ENCODE measurements at places on chromosomes 13 and 19.
A peak's percentile ranks its signal among the peaks of the same experiment; 100 is the strongest.

GRCh38 chr13:73767747-73768315, 366.4 kb downstream of the KLF12 start:
- peak; percentile 52 for DNase-seq

GRCh38 chr13:76890021-76890420, 3.8 kb upstream of the KCTD12 start:
- DNase-seq = no peak

DNA sequence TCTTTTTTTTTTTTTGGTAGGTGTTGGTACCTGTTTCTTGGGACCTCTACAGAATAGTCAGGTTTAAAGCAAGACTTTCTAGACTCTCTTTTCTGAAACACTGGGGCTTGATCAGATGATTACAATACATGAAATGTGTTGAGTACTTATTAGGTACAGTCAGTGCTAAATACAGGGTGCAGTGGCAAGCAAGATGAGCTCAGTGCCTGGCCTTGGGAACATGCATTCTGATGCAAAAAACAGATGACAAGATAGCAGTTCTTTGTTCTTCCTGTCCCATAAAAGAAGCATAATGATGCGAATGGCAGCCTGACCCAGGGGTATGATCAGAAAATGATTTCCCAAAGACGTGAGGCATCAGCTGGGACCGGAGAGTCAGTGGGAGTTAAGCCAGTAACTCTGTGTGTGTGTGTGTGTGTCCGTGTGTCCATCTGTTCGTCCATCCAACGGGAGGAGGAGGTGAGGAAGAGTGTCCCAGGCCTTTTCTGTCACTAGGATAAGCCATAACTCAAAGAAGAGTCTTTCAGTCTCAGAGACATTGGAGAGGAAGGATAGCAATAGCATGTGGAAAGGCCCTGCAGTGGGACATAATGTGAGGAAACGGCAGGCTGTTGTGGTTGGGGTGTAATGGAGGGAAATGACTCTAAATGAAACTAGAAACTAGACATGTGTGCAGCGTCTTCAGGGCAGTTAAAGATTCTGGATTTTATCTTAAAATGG, 32.2 kb downstream of the SLAIN1 start:
- no peak for DNase-seq

- DNase-seq = no peak
Measured at GRCh38 chr19:35429698-35430408, 18.2 kb upstream of the FFAR2 start.

DNA sequence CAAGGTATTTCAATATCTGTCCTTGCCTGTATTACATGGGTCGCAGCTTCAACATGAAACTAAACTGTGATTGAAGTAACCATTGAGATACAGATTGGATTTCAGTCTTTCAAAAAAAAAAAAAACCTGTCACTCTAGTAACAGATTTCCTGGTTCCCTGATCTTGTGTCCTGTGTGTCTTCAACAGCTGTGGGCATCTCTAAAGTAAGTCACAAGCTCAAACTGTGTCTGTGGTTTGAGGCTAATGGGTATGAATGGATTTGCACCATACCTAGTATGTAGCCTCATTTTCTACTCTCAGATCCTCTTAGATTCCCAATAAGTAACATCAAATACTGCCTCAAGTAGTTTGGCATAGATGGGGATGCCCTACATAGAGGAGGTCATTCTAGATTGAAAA, 300.1 kb downstream of the COG6 start:
- DNase-seq = no peak

DNA sequence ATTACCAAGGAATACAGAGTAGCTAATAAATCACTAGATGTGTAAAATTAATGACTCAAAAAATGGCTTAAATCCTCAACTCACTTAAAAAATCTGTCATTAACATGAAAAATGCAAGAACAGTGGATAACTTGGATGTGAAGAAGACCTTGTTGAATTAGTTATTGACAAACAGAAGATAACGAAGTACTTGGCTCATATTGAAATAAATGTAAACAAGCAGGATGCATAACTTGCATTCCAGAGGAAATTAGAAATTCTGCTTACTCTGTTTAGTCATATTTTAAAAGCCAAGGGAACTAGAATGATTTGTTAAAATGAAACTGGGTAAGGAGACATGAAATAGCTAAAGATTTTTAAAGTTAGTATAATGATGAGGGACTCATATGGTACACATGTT, 1812.2 kb downstream of the PCDH9 start:
- no peak for DNase-seq

DNA sequence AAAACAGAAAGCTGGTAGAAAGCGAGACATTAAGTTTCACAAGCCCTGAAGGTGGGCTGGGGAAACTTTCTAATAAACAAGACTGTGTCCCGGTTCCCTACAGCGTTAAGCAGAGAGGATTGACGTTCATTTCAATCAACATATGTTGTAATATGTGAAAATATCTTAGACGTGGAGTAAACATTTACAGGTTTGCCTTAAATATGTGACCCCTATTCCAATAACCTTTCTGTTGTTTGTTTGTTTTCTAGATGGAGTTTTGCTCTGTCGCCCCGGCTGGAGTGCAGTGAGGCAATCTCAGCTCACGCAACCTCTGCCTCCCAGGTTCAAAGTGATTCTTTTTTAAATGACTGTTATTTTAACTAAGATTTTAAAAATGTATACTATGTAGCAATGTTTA, 526.2 kb downstream of the SUCLA2 start:
- no peak for DNase-seq

DNA sequence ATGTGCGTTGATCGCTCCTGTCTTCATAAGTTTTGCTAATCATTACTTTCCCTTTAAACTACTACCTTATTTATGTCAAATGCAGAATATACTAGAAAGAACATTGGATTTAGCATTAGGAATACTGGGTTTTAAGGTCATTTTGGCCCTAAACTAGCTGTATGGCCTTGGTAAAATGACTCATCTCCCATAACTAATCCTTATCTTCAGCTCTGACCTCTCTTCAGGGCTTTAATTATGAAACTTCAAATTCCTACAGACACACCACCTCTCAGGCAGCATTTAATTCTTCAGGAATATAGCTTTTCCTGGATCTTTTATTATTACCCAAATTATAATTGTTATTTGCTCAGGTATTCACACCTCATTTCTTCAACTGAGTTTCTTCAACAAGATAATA, 121.2 kb downstream of the STARD13 start:
- no peak for DNase-seq

DNA sequence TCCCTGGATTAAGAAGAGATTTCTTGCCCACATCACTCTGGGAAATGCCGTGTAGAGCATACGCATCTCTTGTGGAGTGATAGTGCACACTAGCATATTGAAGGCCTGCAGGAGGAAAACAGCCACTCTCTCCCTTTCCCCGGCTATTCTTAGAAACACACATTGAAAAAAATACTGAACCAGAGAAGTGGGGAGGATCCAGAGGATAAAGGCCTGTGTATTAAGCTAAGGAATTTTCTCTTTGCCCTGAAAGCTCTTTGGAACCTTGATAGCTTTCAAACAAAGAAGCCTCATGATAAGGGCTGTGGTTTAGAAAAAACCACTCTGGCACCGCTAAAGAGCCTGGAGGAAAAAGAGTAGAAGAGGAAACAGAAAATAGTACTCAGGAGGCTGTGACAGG, 386.1 kb upstream of the NBEA start:
- no peak for DNase-seq

DNA sequence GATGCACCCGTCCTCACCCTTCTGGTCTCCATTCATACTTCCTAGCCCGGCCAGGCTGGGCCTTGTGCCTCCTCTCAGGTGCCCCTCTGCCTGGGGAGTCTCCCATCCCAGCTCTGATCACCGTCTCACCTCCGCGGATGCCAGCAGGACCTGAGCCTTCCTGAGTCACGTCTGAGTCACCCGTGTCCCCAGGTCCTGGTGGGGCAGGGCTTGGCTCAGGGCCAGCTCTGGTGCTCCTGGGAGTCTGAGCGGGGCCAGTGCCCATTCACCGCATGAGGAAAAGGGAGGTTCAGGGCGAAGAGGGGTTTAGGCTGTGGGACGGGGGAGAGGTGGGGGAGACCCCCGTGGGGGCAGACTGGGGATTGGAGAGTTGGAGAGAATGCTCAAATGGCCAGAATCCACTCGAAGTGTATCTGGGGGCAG, 593 bp downstream of the ATP8B3 start:
- no peak for DNase-seq

DNA sequence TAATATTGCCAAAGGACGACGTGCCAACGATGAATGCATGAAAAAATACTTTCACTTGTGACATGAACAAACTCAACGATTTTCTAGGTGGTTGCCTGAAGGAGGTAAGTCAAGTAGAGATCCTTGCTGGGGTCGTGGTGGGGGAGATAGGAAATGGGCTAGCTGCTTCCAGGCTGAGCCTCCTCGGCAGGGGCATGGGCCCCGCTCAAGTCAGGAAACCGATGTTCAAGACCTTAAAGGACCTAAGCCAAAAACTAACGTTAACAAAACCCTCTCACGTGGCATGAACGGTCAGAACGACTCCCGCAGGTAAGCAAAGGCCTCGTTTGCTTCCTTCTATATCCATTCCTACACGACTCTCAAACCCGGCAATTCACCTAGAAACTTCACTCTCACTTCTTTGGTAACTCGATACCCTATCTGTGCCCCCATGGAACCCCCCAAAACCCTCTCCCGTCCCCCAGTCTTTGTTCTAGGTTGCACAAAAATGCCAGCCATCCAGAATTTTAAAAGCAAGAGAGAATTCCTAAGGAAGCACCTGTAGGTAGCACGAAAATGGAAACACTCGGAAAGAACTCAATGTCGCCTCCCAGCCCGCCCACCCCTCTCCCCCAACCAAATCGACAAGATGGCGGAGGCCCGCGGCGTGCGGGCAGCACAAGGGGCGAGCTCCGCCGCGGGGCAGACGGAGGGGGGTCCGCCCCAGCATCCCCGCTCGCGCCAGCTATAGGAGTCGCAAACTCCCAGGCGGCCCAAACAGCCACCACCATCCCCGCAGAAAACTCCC, 13.6 kb downstream of the ACP4 start:
- DNase-seq = peak; percentile 83

DNA sequence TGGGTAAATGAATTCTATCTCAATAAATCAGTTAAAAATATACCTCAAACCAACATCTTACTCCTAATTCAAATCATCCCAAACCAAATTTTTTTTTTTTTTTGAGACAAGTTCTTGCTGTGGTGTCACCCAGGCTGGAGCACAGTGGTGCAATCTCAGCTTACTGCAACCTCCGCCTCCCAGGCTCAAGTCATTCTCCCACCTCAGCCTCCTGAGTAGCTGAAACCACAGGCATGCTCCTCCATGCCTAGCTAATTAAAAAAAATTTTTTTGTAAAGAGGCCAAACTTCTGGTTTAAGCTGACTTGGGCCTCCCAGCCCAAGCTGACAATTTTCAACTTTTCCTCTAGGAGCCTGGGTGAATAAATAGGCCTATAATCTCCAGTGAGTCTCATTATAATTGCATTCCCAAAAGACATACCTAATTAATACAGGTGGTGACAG, 22.1 kb upstream of the OLFM2 start:
- no peak for DNase-seq

- no peak for DNase-seq
Measured at GRCh38 chr19:45862271-45862563, 730 bp downstream of the SYMPK start.

- peak; percentile 87 for DNase-seq
Measured at GRCh38 chr19:33143897-33144405, 12.0 kb downstream of the WDR88 start.

GRCh38 chr19:33863436-33863835, 66.8 kb downstream of the KCTD15 start:
- no peak for DNase-seq

- no peak for DNase-seq
Measured at GRCh38 chr19:40781140-40781539, 3.1 kb downstream of the RAB4B start.

- DNase-seq = no peak
Measured at GRCh38 chr13:20553311-20553710, 13.6 kb upstream of the IFT88 start.

DNA sequence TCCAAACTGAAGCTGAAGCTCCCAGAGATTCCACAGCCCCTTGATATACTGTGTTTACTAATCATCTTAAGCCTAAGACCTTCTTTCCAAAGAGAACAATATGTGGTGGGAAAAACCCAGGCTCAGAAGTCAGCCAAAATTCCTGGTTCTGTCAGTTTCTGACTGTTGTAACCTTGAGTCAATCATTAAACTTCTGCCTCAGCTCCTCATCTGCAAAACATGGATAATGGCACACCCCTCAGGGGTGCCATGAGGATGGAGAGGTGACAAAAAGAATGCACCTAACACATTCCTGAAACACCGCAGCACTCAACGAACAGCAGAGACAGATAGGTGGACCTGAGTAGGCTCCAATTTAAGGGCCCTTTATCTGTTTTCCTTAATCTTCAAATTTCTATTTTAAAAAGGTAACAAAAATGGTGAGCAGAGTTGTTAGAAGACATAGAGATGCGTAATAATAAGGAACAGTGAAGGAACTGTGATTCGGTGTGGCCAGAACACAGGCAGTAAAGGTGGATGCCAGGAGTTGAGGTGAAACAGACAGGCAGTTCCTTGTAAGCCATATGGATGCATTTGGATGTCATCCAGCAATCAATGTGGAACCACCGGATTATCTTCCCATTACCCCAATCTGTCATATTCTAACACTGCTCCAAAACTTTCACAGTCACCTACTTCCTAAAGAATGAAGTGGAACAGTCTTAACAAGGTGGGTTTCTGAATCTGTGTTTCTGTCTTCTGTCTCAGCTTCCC, 56.6 kb upstream of the DOCK9 start:
- no peak for DNase-seq

DNA sequence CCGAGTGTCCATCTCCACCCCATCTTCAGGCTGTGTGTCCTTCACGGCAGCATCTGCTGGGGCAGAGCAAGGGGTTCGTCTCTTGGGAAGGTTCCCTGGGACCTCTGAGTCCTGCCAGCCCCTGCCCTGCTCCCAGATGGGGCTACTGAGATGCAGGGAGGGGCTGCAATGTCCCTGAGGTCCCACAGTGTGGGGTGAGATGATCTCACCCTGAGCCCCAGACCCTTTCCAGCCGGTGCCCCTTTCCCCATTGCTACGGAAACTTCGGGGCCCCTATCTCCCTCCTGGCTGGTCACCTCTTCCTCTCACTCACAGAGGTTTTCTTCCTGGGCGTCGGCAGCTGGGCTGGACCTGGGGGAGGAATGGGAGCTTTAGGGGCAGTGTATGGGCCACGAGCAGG, 5.0 kb downstream of the LILRB2 start:
- DNase-seq = no peak

- DNase-seq = no peak
Measured at GRCh38 chr19:55667511-55667910, 7.5 kb upstream of the EPN1 start.

DNA sequence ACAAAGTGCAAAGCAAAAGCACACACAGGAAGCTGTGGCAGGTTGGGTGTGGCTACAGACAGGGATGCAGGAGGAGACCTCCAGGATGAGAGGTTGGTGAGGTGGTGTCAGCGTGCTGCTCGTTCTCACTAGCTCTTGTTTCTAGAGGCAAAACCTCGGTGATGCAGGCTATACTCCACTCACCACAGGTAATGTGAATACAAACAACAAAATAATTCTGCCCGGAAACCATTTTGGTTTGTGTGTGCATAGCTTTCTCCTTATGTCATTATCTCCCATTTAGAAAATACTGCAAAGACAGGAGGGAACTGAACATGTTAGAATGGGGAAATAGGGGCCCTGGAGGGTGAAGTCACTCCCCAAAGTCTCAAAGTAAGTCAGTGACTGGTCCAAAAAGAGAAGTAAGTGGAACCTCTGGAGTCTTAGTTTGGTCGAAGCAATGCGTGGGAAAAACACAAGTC, 9.4 kb downstream of the LCP1 start:
- peak; percentile 61 for DNase-seq

GRCh38 chr19:11136400-11137101, 19.0 kb downstream of the SPC24 start:
- no peak for DNase-seq

GRCh38 chr19:49727217-49728030, 35.7 kb downstream of the TSKS start:
- no peak for DNase-seq

- no peak for DNase-seq
Measured at GRCh38 chr19:46849610-46850009, 1.0 kb downstream of the AP2S1 start.

All from Karpas-422 (cell line).